ENCODE measurements at places on chromosomes 1 and 21. TPM values are rescaled to one million over a fixed set of nuclear protein-coding genes. Genes with fewer than 3 reads are reported as not detected.

- H3K27ac ChIP-seq: no peak overlapping the region
- no peaks in the 10 kb centered on the region for H3K27me3 ChIP-seq
- peaks cover under 1% of the 10 kb centered on the region for H3K4me1 ChIP-seq
- no peaks in the 10 kb centered on the region for H3K36me3 ChIP-seq
- no peak for DNase-seq
- no peak overlapping the region for H3K4me3 ChIP-seq
Observed at GRCh38 chr1:228219245-228219961, 11.6 kb downstream of the OBSCN start.

Gene IL20
- not detected for total RNA-seq

DNA sequence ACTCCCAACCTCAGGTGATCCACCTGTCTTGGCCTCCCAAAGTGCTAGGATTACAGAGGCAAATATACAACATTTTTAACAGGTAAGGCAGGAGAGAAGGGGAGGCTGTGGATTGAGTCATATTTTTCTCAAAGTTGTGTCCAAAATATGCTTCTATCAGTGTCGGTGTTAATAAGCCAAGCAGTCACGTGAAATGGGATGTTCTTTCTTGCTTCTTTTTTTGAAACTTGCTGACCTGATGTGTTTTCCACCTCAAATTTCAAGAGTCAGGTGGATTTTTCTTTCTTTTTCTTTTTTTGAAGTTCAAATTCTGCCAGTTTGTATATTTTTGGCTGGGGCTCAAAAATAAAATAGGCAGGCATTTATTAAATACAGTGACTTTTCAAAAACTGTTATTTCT is 91.5 kb downstream of the PCP4 start:
- H3K4me1 ChIP-seq: no peaks in the 10 kb centered on the region
- no peak overlapping the region for H3K27ac ChIP-seq
- no peak for DNase-seq
- H3K27me3 ChIP-seq: no peaks in the 10 kb centered on the region

GRCh38 chr1:65009724-65010420 is 43.5 kb upstream of the JAK1 start:
- H3K27me3 ChIP-seq: no peaks in the 10 kb centered on the region
- DNase-seq: no peak
- H3K4me3 ChIP-seq: no peak overlapping the region
- no peaks in the 10 kb centered on the region for H3K36me3 ChIP-seq
- H3K4me1 ChIP-seq: peaks cover 33% of the 10 kb centered on the region
- H3K27ac ChIP-seq: peak overlapping the region; percentile 14

DNA sequence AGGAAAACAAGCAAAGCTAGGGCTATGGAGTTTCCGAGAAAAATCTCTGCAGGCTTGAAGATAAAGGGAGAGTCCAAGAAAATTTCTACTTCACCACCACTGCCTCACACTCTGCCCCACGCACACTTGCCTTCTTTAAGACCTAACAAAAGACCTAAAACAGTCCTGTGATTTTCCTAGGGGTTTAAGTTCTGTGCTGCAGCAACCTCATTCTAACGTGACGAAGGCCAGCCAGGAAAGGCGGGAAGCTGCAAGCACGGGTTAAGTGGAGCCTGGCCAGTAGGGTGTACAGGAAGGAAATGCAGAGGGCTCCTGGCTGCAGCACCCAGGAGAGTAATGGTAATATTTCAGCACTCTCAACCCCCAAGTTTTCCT is 1.5 kb downstream of the SPATA6 start:
- no peak for DNase-seq
- peaks cover 19% of the 10 kb centered on the region for H3K4me1 ChIP-seq
- no peaks in the 10 kb centered on the region for H3K27me3 ChIP-seq
- no peak overlapping the region for H3K4me3 ChIP-seq
- H3K36me3 ChIP-seq: no peaks in the 10 kb centered on the region

DNA sequence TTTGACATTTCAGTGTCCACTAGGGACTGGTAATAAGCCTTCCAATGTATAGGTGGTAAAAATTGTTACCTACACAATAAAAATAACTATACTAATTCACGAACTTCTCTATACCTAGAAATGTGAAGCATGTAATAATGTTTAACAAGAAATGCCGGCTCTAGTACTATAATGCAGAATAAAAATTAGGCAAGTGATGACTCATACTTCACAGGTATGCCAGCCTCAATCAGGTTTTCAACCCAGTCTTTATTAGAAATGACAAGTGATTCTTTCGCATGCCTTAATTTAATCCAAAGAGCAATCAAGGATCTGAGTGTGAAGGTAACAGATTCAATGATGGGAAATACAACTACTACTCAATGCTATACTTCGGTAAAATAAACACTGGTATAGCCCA is 134.9 kb downstream of the RERE start:
- no peaks in the 10 kb centered on the region for H3K27me3 ChIP-seq
- H3K4me1 ChIP-seq: peaks cover 3% of the 10 kb centered on the region
- no peak overlapping the region for H3K27ac ChIP-seq

DNA sequence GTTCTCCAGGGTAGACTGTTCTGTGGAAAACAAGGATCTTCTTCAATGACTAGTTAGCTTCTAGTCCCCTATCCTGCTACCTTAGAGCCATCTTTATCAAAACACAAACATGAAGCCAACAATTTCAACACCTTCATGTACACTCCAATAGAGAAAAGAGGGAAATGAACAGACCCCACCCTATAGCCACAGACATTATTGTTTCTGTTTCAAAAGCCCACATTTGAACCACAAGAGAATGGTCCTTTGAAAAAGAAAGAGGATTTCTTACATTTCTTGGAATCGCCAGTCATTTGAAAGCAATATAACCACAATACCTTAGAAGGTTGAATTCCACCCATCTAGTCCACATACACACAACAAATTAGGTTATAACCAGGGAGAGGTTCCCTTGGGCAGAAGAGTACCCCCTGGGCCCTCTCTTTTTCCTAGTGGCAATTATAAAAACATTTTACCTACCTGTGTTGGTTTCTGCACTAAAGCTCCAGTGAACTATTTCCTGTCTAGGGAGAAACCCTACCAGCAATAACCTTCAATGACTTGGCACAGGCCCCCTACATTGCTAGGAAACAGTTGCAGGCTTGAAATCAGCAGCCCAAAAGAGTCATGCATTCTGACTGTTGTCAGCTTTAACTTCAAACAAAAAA is 2.7 kb upstream of the LPGAT1 start:
- no peak overlapping the region for H3K27ac ChIP-seq
- peaks cover 37% of the 10 kb centered on the region for H3K4me1 ChIP-seq
- H3K4me3 ChIP-seq: no peak overlapping the region
- DNase-seq: peak; percentile 45

Gene SVBP
- total RNA-seq: 15.2 TPM

DNA sequence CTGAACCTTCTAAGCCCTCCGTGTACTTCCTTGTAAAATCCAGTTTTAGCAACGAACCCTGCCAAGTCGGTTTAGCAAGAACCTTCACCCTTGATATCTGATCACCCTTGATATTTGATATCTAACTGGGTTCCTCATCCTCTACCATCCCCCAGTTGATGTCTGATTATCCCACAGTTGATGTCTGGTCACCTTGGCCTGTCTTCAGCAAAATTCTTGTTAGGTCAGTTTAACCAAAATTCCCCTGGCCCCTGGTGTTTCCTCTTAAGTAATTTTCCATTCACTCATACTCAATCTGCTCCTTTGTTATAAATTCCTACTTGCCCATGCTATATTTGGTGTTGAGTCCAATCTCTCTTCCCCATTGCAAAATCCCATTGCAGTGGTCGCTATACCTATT is 114.5 kb upstream of the ZNHIT6 start:
- DNase-seq: no peak
- no peaks in the 10 kb centered on the region for H3K4me1 ChIP-seq
- no peak overlapping the region for H3K4me3 ChIP-seq
- no peaks in the 10 kb centered on the region for H3K36me3 ChIP-seq
- H3K27ac ChIP-seq: no peak overlapping the region
- no peaks in the 10 kb centered on the region for H3K27me3 ChIP-seq

DNA sequence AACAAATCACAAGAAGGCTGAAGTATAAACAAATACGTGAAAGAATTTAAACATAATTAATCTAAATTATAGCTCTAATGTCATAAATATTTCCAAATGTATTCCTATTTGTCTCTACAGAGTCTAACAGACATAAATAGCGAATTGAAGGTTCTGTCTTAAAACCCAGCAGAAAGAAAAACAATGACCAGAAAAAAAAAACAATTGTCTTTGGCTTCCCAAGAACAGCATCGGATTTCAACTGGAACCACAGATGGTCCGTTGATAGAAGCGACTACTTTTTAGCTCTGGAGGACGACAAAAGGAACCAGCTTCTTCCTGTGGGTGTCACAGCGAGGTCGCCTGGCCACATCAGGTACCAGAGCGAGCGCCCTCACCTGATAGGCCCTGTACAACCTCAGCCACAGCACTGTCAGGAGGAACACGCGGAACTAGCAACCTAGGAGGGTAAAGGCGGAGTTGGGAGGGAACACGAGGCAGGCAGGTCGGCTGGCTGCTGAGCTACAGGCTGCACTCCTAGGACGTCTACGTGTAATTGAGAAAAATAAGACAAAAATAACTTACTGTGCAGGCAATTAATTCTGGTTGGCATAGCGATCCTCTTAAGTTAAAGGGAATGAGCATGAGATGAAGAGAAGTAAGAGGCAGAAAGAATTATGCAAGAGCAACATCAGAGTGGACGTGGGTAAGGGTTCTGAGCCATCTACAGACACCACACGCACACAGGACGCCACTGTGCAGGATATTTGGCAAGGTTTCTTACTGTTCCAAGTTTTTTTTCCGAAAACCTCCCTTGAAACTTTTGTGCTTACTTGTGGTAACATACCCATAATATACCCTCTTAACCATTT is 16.7 kb upstream of the PRDM15 start:
- no peak overlapping the region for H3K4me3 ChIP-seq
- H3K27me3 ChIP-seq: no peaks in the 10 kb centered on the region
- H3K4me1 ChIP-seq: peaks cover 20% of the 10 kb centered on the region
- no peaks in the 10 kb centered on the region for H3K36me3 ChIP-seq
- no peak overlapping the region for H3K27ac ChIP-seq

Gene CD101
- 2.5 TPM for total RNA-seq

DNA sequence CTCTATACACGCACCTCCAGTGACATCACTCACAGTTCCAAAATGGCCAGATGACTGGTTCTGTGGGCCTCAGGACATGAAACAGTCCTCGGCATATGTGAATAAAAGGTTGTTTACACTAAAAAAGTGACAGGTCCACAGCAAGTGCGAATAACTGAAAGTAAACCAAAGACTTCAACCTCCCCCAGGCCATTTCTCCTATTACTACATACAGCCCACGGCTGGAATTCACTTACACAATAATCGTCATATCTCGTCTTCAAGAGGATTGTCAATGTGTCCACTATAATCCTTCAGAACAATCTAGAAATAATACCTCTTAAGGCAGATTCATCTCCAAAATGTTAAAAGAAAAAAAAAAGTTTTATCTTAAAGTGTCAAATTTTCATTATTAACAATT is 1.9 kb upstream of the PRDM15 start:
- peaks cover 18% of the 10 kb centered on the region for H3K4me1 ChIP-seq
- DNase-seq: no peak
- H3K4me3 ChIP-seq: no peak overlapping the region
- no peak overlapping the region for H3K27ac ChIP-seq
- no peaks in the 10 kb centered on the region for H3K27me3 ChIP-seq

Gene REN
- total RNA-seq: not detected

DNA sequence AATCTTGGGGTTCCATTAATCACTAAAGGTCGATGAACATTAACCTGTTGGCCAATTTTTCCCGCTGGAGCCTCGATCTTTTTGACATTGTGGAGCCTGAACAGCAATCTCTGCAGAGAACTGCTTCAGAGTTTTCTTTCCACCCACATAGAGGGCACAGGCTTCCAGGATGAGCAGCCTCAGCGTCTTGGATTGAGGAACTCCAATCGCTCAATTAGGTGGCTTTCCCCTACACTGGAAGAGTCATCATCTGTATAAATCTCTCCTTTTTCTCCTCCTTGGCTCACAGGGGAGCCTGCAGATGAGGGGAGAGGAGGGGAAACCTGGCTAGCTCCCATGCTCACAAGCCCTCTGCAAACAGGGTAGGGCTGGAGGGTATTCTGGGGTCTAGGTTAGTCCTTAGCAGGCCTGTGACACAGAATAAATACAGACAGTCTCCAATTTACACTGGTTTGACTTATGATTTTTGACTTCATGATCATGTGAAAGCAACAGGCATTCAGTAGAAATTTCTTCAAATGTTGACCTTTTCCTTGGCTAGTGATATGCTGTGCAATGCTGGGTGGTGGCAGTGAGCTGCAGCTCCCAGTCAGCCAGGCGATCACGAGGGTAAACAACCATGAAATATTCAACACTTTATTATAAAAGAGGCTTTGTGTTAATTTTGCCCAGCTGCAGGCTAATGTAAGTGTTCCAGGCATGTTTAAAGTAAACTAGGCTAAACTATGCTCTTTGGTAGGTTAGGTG is 80.8 kb downstream of the PGBD5 start:
- H3K36me3 ChIP-seq: no peaks in the 10 kb centered on the region
- no peak for DNase-seq
- no peak overlapping the region for H3K4me3 ChIP-seq
- no peak overlapping the region for H3K27ac ChIP-seq

DNA sequence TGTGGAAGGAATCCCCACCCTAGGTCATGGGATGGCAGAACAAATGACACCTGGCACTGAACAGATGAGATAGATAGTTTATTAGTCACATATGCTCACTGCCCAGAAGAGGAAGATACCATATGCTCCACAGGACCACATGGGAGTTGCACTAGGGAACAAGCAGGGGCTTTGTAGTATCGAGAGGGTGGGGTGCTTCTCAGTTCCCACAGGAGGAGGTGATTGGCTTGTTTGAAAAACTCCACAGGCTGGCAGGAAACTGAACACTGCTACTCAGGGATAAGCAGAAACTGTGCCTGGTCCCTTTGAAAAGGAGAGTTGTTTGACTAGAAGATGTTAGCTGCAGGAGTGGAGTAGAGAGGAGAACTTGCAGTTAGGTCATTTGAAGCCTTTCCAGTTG is 31.9 kb upstream of the RXRG start:
- peaks cover 2% of the 10 kb centered on the region for H3K27me3 ChIP-seq
- no peak overlapping the region for H3K4me3 ChIP-seq
- H3K27ac ChIP-seq: no peak overlapping the region
- H3K36me3 ChIP-seq: no peaks in the 10 kb centered on the region
- no peaks in the 10 kb centered on the region for H3K4me1 ChIP-seq

DNA sequence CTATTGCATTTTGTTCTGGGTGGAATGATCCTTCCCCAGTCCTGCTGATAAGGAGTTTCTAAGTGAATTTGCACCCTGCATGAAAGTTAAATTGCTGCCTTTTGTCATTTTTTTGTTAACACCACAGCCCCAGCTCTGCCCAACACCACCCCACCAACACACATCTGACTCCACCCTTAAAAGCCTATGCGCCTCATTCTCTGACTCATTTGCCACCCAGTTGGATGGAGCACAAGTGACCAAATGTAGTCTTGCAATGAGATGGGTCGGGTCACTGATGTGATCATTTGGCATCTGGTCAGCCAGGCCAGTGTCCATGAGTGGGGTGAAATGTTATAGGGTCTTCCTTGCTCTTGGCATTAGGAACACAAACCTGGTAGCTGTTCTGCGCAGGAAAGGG is 256.8 kb downstream of the KAZN start:
- DNase-seq: no peak
- H3K27ac ChIP-seq: no peak overlapping the region
- H3K27me3 ChIP-seq: no peaks in the 10 kb centered on the region
- no peaks in the 10 kb centered on the region for H3K4me1 ChIP-seq
- H3K36me3 ChIP-seq: no peaks in the 10 kb centered on the region
- no peak overlapping the region for H3K4me3 ChIP-seq

Measured in natural killer cell (primary cell).